ENCODE measurements at places on chromosomes 5 and 9.

DNA sequence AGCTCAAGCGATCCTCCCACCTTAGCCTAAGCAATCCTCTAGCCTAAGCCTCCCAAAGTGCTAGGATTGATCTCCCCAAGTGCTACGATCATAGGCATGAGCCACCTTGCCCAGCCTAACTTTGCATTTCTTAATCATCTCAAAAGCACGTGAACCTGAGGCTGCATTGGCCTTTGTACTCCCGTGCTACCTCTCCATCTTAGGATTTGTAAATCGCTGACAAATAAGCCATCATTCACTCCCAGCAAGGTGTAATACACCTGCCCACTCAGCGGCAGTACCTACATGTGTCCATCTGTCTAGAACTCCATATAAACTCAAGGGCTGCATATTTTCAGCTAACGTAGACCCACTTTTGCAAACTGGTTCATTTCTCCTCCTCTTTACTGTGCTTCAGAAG, 2.8 kb downstream of the ANKH start:
- no peak for DNase-seq

GRCh38 chr9:89488936-89489335, 9.0 kb downstream of the SEMA4D start:
- no peak for DNase-seq

DNA sequence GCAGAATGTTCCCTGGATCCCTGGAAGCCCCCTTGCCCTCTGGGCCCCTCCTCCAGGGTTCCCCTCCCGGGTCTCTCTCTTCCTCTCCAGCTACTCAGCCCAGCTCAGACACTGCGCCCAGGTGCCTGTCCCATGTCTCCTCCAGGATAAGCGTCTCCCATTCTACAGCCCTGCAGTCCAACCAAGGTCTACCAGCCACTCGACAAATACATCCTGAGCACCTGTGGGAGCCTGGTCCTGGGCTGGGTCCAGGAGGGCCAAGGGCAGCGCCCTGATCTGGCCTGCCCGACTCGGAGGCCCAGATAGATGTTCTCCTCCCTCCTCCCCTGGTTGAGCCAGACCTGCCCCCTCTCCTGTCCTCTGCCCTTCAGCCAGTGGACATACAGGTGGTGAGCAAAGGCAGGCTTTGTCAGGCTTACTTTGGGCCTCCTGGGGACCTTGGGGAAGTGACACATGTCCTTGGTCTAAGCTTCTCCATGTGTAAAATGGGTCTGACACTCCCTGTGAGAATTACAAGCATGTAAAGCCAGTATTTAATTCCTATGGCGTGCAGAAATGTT, 1.4 kb downstream of the FLT4 start:
- DNase-seq, result no peak

- DNase-seq, result no peak
These were observed 36.4 kb downstream of the MTMR12 start for GRCh38 chr5:32276173-32276853.

DNA sequence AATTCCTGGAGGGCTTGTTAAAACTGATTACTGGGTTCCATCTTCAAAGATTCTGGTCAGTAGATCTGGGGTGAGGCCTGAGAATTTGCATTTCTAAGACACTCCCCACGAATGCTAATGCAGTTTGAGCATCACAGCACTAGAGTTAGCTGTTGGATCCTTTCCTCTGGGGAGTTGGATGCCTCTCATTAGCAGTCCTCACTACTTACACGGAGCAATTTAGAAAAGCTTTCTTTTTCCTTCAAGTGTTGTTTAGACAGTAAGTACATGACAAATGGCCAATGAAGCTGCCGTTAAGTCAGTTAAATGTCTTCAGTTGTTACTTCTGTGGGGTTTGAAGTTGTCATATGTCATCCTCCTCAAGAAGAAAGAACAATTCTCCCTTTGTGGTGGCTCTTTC, 74.9 kb upstream of the HMHB1 start:
- DNase-seq, result no peak

- DNase-seq, result no peak
These were observed 47.5 kb upstream of the CPLX2 start for GRCh38 chr5:175823731-175824525.

DNA sequence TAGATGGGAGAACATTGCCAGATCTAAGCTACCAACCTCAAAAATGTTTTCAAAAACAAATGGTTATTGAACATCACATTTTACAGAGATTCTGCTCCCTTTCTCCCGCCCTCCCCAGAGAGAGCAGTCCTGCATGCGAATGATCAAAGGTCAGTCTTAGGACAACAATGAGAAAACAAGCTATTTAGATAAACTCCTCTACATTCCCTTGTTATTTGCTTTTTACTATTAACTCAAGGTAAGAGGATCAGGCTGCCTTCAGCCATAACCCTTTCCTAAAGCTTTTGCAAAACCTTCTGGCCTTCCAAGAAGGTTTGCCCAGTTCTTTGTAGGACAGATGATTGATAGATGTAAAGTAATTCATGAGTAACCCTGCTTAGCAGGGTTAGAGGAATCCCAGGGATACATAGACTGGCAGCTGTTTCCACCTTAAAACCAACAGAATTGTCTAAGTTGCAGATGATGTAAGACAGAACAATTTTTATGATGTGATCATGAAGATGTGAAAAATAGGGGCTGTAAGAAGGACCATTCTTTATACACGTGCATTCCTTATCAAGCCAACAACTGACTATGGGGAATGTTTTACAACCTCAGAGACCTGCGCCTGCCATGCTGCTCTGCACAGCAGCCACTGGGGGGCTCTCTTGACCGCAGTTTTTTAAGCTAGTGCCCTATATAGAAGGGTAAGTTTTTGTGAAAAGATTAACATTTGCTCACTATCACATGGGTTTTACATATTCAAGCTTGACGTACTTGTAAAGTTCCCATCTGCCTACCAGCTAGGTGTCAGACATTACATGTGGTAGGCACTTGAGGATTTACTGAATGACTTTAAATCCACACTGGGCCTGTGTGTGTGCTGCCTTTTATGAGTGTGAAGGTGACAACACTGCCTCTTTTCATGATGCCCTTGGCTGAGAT, 2.3 kb upstream of the ZNF782 start:
- DNase-seq, result peak; percentile 37

DNA sequence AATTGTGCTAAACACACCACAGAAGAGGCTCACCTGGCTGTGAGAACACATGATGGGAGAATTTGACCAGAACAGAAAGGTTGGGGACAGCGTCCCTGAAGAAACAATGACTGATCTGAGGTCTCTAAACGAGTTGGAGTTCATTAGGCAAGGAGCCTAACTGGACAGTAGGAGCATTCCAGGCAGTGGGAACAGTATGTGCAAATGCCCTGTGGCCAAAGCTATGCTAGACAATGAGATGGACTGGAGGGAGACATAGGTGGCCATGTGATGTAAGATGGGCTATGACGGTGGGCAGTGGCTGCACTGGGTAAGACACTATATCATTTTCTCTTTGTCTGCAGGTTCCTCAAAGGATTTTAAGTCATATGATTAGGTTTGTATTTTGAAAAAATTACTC, 95.1 kb upstream of the ARAP3 start:
- DNase-seq, result no peak

GRCh38 chr5:17406423-17406838, 91.6 kb upstream of the TAF11L2 start:
- DNase-seq, result no peak

DNA sequence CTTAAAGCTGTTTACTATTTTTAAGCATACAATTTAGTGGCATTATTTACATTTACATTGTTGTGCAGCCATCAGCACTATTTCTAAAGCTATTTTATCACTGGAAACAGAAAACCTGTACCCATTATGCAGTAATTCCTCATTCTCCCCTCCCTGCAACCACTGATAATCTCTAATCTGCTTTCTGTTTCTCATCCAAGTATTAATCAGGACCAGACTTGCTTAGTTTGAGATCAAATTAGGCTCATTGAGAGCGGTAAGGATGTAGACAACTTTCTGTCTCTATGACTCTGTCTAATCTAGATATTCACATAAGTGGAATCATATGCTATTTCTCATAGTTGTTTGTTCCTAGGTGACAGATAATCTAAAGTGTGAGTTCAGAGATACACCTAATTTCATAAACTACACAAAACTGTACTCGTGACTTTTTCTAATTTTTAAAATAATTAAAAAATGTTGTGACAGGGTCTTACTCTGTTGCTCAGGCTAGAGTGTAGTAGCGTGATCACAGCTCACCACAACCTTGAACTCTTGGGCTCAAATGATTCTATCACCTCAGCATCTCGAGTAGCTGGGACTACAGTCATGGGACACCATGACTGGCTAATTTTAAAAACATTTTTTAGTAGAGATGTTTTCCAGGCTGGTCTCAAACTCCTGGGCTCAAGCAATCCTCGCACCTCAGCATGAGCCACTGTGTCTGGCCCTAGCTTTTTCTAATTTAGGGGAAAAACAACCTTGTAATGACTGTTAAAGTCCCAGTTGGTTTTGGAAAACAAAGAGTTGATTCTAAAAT, 37.6 kb downstream of the BDP1 start:
- DNase-seq, result no peak

GRCh38 chr9:84669288-84670137, at the start of gene NTRK2:
TSS of gene NTRK2 (plus strand) at chr9:84669729. CDS start at chr9:84670749, 1,020 bp downstream.
- DNase-seq, result no peak

DNA sequence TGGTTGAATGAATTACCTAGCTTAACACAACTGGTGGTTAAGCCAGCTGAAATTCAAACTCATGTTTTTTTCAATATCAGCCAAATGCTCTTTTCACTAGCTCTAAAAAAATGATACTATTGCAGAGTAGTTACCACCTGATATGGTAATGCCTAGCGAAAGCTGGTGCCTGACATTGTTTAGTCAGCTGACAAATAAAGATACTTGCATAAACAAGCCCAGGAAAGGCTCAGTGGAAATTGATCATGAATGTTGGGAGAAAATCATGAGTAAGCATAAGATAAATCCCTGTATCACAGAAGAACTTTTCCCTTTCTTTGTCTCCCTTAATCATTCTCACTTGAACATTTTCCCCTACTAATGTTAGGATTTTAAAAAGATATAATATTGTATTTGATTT, 54.6 kb downstream of the FGF10 start:
- DNase-seq, result no peak

- no peak for DNase-seq
These were observed 24.7 kb upstream of the RANBP6 start for GRCh38 chr9:6040077-6040476.

- DNase-seq, result no peak
These were observed 77.2 kb upstream of the CD180 start for GRCh38 chr5:67273689-67274356.

DNA sequence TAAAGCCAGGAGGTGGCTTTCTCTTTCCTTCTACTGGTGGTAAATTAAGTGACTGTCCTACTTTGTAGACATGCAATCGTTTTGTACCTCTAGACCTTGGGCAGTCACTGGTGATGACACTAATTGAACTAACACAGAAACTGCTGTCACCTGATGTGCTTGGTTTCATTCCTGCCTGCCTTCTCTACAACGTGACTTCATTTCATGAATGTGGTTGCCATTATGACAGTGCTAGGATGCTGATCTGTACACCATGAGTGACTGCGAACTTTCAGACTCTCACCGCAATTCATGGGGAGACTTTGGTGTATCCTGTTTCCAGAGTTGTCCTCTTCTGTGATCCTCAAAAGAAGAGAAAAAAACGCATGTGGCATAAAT, 47.5 kb downstream of the UBE2QL1 start:
- no peak for DNase-seq

- no peak for DNase-seq
These were observed 20.7 kb upstream of the STX17 start for GRCh38 chr9:99885747-99886146.

DNA sequence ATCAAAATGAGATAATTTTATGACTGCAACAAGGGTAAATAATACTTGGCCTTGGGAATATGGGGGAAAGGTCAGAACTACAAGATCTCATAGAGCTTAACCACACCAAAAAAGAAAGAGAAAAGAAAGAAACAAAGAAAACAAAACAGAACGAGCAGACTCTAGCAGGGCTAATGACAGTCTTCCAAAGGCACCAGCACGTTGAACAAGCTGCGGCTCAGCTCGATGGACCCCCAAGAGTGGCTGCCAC, 689 bp downstream of the AK3 start:
- DNase-seq, result no peak

- DNase-seq, result no peak
These were observed 153.2 kb upstream of the MAST4 start for GRCh38 chr5:66442951-66443445.

- DNase-seq, result no peak
These were observed 39.4 kb downstream of the UBE2QL1 start for GRCh38 chr5:6488021-6488420.

- no peak for DNase-seq
These were observed 15.9 kb downstream of the ENG start for GRCh38 chr9:127838375-127839078.

DNA sequence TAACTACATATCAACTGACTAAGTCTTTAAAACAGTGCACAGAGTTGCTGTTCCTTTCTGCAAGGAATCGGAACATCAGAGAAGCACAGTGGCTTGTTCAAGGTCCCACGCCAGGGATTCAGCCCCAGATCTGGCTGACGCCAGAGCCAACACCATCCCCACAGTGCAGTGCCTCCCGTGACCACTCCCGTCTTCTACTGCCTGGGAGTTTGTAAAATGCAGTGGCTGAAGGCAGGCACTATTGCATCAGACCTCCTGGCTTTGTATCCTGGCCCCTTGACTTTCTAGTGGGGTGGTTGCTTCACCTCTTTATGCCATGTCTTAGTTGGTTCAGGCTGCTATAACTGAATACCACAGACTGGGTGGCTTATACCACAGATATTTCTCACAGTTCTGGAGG, 131.0 kb downstream of the NSG2 start:
- DNase-seq, result no peak

GRCh38 chr5:66710557-66711088, 114.4 kb downstream of the MAST4 start:
- DNase-seq, result no peak

DNA sequence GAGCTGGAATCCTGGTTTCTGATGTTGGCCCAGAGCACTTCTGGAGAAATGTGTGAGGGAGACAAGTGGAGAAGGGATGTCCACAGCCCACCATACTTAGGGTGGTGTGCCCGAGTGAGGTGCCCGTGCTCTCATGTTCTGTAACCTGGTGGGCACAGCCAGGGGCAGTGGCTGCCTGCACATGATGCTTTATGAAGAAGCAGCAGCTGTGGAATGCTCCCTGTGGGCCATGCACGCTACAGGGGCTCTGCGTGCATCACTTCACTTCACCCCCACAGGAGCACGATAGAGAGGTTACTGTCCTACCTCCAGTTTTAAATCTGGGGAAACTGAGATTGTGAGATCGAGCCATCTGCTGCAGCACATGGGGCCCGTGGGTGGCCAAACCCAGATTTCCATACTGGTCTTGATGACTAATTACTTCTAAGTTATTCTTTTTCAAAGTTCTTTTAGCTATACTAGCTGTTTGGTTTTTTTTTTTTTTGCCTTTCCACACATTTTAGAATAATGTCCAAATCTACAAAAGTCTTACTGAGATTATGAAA, 441.6 kb downstream of the GADD45G start:
- DNase-seq, result no peak

- no peak for DNase-seq
These were observed 288.9 kb downstream of the AGTPBP1 start for GRCh38 chr9:85452841-85453240.

DNA sequence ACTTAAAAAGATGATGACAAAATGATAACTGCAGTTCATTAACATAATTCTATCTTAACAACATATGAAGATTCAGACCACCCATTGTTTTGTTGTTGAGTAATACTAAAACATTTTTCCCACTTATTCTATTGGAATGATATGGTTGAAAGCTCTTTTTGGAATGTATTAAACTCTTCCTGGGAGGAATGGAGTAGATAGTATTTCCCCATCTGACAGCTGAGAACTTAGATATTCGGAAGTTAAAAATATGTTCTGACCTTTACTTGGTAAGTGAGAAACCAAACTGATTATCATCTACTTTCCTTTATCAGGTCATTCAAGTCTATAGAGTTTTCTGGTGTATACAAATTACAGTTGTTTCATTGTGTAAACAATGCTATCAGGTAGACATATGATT, 452.9 kb downstream of the CSNK1G3 start:
- no peak for DNase-seq

Data from activated CD4-positive, CD25-positive, alpha-beta regulatory T cell treated with anti-CD3 and anti-CD28 coated beads, Interleukin-2, amount 50 U/mL, for 16 hours (primary cell).